ENCODE measurements at places on chromosomes 1 and 21.

DNA sequence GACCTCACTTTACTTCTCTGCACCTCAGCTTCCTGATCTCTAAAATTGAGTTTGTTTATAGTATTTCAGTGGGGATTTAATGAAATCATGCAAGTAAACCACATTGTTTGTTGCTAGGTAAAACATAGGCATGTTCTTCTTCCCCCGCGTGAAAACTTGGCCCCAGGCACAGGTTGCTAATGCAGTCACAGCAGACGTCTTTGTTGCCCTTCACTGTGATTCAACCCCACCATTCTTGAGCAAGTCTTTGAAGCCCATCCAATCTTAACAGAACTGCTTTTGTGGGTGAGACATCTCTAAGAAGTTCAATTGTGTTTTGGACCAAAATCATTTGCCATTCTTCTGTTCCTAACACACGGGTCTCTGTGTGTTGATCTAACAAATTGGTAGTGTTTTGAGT, 185.5 kb downstream of the ZNF281 start:
- DNase-seq = no peak

DNA sequence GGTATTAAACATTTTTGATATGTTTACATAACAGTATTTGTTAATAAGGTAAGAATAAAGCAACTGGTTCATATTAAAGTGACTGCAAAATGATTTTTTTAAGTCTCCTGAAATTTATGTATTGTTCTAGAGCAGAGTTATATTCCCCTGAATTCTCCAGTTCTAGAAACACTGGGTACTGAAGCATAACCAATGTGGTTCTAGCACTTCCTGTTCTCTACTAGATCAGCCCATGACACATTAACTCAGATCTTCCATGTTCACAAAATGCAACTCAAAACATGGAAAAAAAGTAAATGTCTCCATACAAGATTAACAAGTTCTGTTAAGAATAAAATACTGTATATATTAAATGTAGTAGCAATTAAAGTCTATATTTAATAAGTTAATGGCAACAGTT, 3.9 kb downstream of the NEGR1 start:
- no peak for DNase-seq

DNA sequence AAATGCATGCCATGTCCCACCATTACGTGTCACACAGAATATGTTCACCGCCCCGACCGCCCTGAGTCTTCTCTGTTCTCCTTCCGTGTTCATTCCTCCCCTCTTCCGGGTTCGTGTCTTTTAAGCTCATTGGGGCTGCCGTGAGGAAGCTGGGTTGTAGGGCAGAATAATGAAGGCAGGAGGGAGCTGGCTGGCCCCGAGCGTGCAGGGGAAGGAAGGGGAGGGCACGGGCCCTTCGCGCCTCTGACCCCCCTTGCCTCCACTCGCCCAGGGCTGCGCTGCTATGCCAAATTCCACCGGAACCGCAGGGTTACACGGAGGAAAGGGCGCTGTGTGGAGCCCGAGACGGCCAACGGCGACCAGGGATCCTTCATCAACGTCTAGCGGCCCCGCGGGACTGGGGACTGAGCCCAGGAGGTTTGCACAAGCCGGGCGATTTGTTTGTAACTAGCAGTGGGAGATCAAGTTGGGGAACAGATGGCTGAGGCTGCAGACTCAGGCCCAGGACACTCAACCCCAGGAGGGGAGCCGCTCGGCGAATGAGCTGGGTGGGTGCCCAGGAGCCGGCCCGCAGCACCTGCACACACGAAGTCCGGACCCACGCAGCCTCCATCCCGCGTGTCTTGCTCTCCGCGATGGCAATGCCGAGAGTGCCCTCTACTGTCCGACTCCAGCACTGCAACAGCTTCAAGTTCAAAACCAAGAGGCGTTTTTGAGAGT, 16.5 kb upstream of the AGTRAP start:
- peak; percentile 82 for DNase-seq

- no peak for DNase-seq
These were observed 23.3 kb downstream of the ZBTB17 start for GRCh38 chr1:15952317-15953258.

DNA sequence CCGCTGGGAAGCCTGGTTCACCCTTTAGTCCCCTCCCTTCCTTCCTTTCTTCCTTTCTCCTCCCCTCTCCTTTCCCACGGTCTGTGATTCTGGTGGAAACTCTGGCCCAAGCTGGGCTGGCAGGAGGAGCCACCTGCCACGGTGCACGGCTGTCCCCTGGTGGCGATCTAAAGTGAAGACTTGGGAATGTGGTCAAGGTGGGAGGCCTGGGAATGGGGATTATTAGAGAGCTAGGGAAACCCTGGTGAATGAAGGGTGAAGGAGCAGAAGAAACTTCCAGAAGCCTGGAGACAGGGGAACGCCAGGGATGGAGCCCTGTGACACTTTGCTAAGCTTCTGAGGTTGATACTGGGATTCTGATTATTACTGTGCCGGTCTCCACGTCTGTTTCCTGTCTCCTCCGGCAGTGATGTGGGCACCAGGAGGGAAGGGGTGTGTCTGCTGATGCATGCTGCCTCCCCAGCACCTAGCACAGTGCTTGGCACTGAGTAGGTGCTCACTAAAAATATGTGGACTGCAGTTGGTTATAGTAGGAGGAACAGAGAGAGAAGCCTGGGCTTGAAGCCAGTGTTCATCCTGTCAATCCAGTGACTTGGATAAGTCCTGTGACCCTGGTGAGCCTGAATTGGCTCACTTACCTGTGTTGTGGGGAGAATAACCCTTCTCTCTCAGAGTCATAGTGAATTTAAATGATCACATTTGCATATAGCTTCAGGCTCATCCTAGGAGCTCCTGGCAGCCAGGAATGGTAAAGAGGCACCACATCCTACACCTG, 71.2 kb upstream of the NBPF3 start:
- DNase-seq = peak; percentile 78

DNA sequence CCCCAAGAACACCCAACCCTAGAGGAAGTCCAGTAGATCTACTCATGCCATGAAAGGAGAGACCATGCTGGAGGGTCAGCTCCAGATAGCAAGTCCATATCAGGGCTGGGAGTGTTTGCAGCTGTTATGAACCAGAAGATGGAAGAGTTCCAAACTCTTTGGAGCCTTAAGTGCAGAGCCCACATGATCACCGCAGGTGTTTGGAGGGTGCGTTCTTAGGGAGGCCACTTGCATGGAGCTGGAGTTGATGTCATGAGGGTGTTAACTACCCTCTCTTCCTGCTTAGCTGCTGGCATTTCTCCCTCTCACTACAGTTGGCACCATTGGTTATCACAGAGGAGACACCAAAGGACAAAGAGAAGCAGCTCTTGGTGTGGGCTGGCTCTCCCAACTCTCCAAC, 616.9 kb downstream of the AJAP1 start:
- DNase-seq = no peak

- no peak for DNase-seq
These were observed 7.5 kb downstream of the PRXL2B start for GRCh38 chr1:2594001-2594640.
